ENCODE measurements at places on chromosomes 12 and 14. TPM values are rescaled to one million over a fixed set of nuclear protein-coding genes. Genes with fewer than 3 reads are reported as not detected.

- H3K4me3 ChIP-seq, result no peak overlapping the region
- peaks cover 14% of the 10 kb centered on the region for H3K36me3 ChIP-seq
- peaks cover 4% of the 10 kb centered on the region for H3K27me3 ChIP-seq
- DNase-seq, result no peak
- H3K4me1 ChIP-seq, result peaks cover 8% of the 10 kb centered on the region
Measured at GRCh38 chr12:19647806-19648556, 208.7 kb downstream of the AEBP2 start.

DNA sequence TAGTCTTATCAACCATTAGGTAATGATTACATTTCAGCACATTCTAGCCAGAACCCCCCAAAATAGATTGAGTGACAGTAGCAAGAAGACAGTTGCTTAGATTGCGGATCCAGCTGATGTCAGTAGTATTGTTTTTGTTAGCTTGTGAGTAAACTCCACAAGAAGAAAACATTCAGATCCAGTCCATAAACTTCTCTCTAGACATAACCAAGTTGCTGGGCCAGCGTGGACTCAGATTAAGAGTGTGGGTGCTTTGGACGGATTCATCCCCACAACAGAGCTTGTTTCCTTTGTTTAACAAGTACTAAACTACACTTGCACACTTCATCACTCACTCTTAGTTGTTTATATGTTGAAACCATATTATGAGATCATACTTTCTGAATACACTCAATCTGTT lies 293.4 kb downstream of the NPAS3 start:
- H3K4me1 ChIP-seq, result peaks cover 11% of the 10 kb centered on the region
- no peak overlapping the region for H3K27ac ChIP-seq
- H3K27me3 ChIP-seq, result peaks cover 11% of the 10 kb centered on the region
- DNase-seq, result no peak
- no peak overlapping the region for H3K4me3 ChIP-seq
- no peaks in the 10 kb centered on the region for H3K36me3 ChIP-seq

DNA sequence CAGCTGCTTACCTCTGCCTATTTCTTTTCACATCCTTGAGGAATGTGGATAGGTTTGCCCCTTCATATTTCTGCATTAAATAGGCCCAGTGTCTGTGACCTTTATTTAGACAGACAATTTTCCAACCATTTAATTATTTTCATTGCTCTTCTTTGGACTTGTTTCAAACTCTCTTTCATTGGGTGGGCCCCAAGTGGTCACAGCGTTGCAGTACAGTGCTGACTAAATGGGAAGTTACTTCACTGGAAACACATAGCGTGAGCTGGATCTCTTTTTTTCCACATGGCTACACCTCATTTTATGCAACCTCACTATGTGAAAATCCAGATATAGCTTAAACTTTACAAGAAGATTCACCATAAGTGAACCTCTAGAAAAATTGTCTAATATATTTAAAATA lies 438.9 kb downstream of the ADAMTS20 start:
- no peak overlapping the region for H3K27ac ChIP-seq
- H3K4me1 ChIP-seq, result peaks cover 26% of the 10 kb centered on the region
- DNase-seq, result no peak
- H3K27me3 ChIP-seq, result no peaks in the 10 kb centered on the region

GRCh38 chr12:63935361-63935760 lies 90.9 kb downstream of the SRGAP1 start:
- no peak overlapping the region for H3K27ac ChIP-seq
- peaks cover 4% of the 10 kb centered on the region for H3K4me1 ChIP-seq
- no peaks in the 10 kb centered on the region for H3K27me3 ChIP-seq
- no peak for DNase-seq
- H3K36me3 ChIP-seq, result no peaks in the 10 kb centered on the region

DNA sequence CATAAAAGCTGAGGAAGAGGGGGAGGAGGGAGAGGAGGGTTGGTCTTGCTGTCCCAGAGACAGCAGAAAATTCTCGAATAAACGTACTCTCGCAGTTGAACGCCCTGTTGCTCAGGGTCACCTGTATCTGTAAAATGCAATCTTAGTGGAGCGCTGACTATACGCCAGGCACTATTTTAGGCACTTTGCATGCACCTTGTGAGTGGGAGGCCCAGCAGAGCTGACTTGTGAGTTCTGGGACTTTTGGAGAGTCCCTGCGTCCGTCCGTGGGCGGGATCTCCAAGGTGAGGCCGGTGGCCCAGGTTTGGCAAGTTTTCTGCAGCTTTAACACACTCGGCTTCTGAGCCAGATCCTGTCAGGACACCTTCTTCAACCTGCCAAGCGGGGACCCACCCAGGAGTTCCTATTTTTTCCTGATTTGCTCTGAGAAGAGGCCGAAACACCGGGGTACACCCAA lies 32.5 kb upstream of the PLEKHG6 start:
- H3K4me1 ChIP-seq, result peaks cover 21% of the 10 kb centered on the region
- H3K4me3 ChIP-seq, result peak overlapping the region; percentile 89
- peak overlapping the region; percentile 100 for H3K27ac ChIP-seq
- H3K36me3 ChIP-seq, result no peaks in the 10 kb centered on the region
- no peak for DNase-seq

Gene IQSEC3
- 4.2 TPM for total RNA-seq

Gene C12orf60
- 2.7 TPM for total RNA-seq

- peaks cover 6% of the 10 kb centered on the region for H3K4me1 ChIP-seq
- no peak overlapping the region for H3K4me3 ChIP-seq
- no peaks in the 10 kb centered on the region for H3K36me3 ChIP-seq
- no peak overlapping the region for H3K27ac ChIP-seq
Measured at GRCh38 chr12:108271951-108272872, 66.9 kb downstream of the CMKLR1 start.

GRCh38 chr12:98371419-98371818 lies 144.0 kb upstream of the TMPO start:
- H3K27ac ChIP-seq, result no peak overlapping the region
- peaks cover 14% of the 10 kb centered on the region for H3K27me3 ChIP-seq
- H3K4me1 ChIP-seq, result peaks cover 12% of the 10 kb centered on the region
- DNase-seq, result no peak
- H3K4me3 ChIP-seq, result no peak overlapping the region

Gene CLBA1
- total RNA-seq, result 16.2 TPM

Gene SYCP3
- not detected for total RNA-seq

- peak; percentile 91 for DNase-seq
- H3K27ac ChIP-seq, result no peak within 1 kb of the TSS
- peaks cover 14% of the 10 kb centered on the region for H3K27me3 ChIP-seq
- peaks cover 4% of the 10 kb centered on the region for H3K4me1 ChIP-seq
- H3K4me3 ChIP-seq, result peak within 1 kb of the TSS; percentile 71
Measured at GRCh38 chr12:109020796-109021380, at the start of gene SVOP. Gene SVOP, minus strand, starts transcription at chr12:109021068. Its CDS starts 200 bp downstream, at chr12:109020868.

DNA sequence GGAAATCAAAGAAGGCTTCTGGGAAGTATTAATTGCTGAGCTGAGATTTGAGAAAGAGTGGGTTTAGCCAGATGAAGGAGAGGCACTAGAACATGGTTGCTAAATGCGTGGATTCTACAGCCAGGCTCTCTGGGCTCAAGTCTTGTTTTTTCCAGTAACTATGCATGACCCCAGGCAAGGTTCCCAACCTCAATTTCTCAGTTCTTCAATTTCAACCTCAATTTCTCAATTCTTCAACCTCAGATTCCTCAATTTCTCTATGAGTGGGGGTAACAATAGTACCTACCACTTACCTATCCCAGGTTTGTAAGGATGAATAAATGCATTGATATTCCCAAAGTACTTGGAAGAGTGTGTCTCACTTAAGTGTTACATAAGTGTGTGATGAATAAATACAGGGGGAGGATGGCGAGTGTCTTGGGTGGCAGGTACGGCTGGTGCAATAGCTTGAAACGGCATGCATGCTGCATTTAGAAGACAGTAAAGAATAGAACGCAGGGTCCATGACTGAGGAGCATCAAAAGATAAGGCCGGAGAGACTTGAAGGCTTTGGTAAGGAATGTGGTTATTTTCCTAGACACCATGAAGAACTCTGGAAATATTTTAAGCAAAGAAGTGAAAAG lies 149.1 kb upstream of the ATP2B1 start:
- peaks cover 7% of the 10 kb centered on the region for H3K4me1 ChIP-seq
- no peak overlapping the region for H3K4me3 ChIP-seq
- H3K36me3 ChIP-seq, result no peaks in the 10 kb centered on the region
- DNase-seq, result no peak

DNA sequence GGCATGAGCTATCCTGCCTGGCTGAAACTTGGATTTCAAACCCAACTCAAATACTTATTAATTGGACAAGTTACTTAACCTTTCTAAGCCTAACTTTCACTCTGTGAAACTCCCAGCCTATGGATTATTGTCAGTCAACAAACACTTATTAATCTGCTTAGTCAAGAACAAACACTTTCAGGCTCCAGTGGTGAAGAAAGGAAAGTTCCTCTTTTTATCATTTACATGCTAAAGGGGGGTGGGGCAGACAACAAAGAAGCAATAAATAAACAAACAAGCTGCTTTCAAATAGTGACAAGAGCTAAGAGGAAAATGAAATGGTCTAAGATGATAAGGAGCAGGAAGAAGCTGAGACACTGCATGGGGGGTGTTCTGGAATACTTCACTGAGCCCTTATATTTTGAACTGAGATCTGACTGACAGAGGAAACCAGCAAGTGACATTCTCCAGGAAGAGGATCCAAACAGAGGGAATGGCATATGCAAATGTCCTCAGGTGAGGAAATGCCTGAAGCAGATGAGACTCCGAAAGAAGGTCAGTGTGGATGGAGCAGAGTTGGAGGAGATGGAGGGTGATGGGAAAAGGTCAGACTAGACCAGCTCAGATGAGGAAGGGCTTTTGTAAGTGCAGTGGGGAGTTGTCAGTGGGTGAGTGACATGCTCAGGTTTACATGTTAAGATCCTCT lies 259.6 kb downstream of the ITPR2 start:
- H3K27ac ChIP-seq, result no peak overlapping the region
- H3K36me3 ChIP-seq, result peaks cover 48% of the 10 kb centered on the region
- no peak for DNase-seq
- no peaks in the 10 kb centered on the region for H3K27me3 ChIP-seq
- H3K4me3 ChIP-seq, result no peak overlapping the region
- H3K4me1 ChIP-seq, result no peaks in the 10 kb centered on the region

Gene ZFHX2
- 5.6 TPM for total RNA-seq

Gene TCL1B
- total RNA-seq, result not detected

GRCh38 chr14:65054471-65055085 lies 47.7 kb downstream of the MAX start:
- H3K36me3 ChIP-seq, result peaks cover 30% of the 10 kb centered on the region
- no peak overlapping the region for H3K27ac ChIP-seq
- H3K4me1 ChIP-seq, result no peaks in the 10 kb centered on the region
- no peaks in the 10 kb centered on the region for H3K27me3 ChIP-seq
- DNase-seq, result no peak

DNA sequence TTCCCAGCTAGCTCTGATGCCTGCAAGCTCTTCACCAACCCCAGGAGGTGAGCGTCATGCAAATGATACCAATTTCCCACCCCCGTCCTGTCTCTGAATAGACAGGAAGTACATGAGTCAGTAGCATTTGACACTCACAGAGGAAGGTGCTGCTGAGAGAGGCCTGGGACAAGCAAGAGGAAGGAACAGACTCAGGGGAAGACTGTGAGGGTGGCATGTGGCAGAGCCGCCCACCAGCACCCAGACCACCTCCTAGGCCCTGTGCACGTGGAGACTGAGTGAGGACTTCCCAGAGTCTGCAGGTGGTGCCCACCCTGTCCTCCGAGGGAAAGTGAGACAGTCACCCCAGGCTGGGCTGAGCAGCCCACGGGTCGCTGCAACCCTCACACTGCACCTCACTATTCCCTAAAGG lies 199.5 kb upstream of the SFSWAP start:
- no peak for DNase-seq
- no peak overlapping the region for H3K4me3 ChIP-seq
- peaks cover 47% of the 10 kb centered on the region for H3K27me3 ChIP-seq
- H3K36me3 ChIP-seq, result no peaks in the 10 kb centered on the region
- no peaks in the 10 kb centered on the region for H3K4me1 ChIP-seq

Gene RPL10L
- total RNA-seq, result not detected

DNA sequence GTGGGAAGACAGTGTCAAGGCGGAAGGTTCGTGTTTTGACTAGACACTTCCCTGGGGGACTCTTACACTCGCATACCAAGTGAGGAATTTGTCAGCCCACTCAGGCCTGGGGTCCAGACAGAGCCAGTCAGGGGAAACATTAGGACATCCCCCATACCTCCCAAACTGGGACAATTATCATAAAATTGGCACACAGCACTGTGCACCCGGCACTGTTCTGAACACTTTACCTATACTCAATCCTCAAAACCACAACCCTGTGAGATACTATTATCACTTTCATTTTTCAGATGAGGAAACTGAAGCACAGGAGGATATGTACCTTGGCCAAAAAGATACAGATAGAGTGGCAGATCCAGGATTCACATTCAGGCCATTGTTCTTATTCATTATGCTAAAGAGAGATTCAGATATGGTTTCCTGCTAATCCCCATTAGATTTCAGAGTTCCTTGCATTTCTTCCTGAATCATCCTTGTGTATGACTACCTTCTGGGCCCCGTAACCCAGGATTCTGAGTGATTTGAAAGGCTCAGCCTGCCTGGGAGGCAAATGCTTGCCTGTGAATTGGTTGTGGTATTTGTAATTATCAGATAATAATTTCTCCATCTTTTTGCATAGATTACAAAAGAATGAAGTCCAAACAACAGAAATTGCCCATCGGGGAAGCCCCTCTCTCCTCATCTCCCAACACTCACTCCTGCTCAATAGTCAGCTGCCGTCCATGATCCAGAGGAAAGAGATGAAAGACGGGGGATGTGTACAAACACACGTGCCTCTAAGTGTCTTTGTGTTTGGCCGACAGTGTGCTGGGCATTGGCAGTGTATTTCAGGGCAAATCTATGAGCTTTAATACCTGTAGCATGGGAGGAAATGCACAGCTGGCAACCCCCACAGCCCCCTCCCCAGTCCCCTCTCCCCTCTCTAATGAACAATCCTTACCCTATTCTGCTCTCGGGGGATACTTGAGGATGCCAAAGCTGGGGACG lies 4.6 kb downstream of the TAC3 start:
- H3K4me3 ChIP-seq, result no peak overlapping the region
- H3K36me3 ChIP-seq, result no peaks in the 10 kb centered on the region
- DNase-seq, result no peak
- H3K27ac ChIP-seq, result no peak overlapping the region
- peaks cover 11% of the 10 kb centered on the region for H3K4me1 ChIP-seq

Gene TMEM179
- 5.6 TPM for total RNA-seq

- H3K4me1 ChIP-seq, result peaks cover 33% of the 10 kb centered on the region
- no peaks in the 10 kb centered on the region for H3K27me3 ChIP-seq
- no peak for DNase-seq
- H3K27ac ChIP-seq, result peak overlapping the region; percentile 95
- no peaks in the 10 kb centered on the region for H3K36me3 ChIP-seq
Measured at GRCh38 chr14:54651649-54652048, 84.7 kb downstream of the SAMD4A start.

DNA sequence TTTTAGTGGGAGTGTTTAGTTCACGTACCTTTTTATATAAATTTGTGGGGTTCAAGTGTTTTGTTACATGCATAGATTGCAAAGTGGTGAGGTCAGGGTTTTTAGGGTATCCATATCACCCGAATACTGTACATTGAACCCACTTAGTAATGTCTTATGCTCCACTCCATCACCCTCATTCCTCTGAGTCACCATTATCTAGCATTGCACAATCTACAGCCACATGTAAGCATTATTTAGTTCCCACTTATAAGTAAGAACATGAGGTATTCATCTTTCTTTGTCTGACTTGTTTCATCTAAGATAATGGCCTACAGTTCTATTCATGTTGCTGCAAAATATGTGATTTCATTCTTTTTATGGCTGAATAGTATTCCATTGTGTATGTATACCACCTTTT lies 583.7 kb upstream of the LRFN5 start:
- H3K4me3 ChIP-seq, result no peak overlapping the region
- H3K4me1 ChIP-seq, result no peaks in the 10 kb centered on the region
- no peak overlapping the region for H3K27ac ChIP-seq
- H3K36me3 ChIP-seq, result no peaks in the 10 kb centered on the region
- no peaks in the 10 kb centered on the region for H3K27me3 ChIP-seq

All from type B pancreatic cell (in vitro differentiated cells).